ENCODE measurements at places on chromosomes 16 and 17.

DNA sequence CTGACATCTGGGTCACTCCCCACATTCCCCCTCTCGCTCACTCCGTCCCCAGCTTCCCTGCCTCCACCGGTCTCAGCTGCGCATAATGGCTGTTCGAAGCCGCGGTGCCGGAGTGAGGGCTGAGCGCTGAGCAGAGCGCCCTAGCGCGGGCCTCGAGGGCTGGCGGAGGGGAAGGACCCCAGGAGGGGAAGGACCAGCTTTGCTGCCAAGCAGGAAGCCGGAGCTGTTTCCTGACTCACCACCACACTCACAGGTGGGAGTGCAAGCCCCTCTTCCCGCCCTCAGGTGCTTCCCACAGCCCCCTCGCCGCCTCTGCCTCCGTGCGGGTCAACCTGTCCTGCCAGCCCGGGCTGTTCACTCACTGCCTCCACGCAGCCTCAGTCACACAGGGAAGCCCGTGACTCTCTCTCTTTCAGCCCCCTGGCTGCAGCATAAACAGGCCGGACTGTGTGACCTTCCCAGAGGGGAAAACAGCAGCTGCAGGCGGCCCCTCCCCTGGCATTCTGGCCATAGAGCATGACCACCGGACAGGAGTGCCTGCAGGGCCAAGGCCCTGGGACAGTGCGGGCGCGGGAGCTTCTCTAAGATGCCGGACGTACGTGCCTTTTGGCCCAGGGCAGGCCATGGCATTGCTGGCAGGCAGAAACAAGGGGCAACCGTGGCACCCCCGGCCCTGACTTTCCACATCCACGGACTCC lies 23.7 kb downstream of the SLC43A2 start:
- DNase-seq = no peak

DNA sequence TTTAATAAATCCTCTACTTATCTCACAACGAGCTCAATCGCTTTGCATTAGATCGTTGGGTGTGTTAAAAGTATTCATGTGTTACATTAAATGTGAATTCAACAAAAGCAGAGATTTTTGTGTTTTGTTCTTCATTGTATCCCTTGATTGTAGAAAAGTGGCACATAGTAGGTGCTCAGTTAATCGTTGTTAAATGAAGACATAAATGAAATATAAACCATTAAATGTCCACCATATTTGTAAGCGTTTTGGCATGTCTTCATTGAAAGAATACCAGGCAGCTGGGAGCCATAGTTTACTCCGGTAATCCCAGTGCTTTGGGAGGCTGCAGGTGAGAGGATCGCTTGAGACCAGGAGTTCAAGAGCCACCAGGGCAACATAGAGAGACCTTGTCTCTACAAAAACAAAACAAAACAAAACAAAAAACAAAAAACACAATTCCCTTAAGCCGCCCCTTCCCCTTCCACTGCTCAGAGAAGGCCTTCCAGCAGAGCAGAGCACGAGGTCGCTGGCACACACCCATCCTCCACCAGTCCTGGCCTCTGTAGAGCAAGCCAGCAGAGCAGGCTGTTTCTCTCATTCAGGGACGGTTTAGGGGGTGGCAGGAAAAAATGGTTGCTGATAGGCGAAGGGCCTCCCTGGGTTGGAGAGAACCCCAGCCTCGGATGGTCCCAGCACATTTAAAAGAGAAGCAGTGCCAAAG lies 673 bp upstream of the CHD9 start:
- peak; percentile 78 for DNase-seq

DNA sequence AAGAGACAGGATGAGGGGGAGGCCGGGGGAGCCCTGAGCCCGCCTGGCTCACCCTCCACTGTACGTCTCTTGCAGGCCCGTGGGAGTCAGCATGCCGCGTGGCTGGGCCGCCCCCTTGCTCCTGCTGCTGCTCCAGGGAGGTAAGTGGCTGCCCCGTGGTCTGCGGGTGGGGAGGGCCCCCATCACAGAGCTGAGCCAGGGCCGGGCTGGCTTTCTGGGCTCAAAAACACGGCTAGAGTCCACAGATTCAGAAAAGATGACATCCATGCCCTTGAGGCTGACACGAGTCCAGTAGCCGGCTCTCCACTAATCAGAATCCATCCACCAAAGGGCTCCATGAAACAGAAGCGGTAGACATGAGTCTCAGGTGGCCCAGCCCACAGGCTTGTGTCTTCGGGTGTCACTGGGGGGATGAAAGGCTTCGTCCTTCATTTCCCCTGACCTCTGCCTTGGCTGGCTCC lies 28.0 kb downstream of the IL21R start:
- DNase-seq = peak; percentile 16

DNA sequence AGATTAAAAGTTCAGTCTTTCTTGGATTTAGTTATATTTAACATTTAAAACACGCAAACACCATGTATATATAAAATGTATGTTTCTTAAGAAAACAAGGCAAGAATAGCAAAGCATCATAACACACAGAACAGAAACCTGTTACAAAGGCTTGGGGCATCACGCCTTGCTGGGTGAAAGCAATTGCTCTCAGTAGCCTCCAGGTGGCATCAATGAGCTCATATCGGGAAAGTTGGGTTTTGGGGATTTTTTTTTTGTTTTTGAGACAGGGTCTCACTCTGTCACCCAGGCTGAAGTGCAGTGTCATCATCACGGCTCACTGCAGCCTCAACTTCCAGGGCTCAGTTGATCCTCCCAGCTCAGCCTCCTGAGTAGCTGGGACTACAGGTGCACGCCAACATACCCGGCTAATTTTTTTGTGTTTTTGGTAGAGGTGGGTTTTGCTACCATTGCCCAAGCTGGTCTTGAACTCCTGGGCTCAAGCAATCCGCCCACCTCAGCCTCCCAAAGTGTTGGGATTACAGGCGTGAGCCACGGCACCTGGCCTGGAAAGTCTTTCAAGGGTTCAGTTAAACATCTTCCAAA lies 56.9 kb downstream of the CYB5D2 start:
- no peak for DNase-seq

DNA sequence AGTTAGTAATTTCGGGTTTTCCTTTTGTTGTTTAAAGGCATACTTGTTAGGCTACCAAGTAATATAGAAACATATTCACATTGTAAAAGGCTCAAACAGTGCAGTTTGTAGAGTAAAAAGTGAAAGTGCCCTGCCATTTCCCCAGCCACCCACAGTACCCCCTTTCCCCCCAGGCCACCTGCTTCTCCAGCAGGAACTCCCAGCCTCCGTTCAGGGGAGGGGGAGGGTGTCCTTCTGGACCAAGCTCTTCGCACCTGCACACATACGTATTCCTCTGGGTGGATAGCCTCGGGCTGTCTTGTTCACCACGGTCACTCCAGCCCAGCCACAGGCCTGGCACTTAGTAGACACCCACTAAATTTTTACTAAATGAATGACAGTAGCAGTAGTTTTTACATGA lies 144.5 kb downstream of the CLEC16A start:
- DNase-seq = no peak

GRCh38 chr16:70738083-70738977 lies 52.5 kb upstream of the MTSS2 start:
- peak; percentile 86 for DNase-seq

GRCh38 chr16:822174-822908 lies 21.8 kb upstream of the GNG13 start:
- DNase-seq = no peak

- DNase-seq = no peak
Observed at GRCh38 chr17:65334406-65334805, 197.2 kb downstream of the RGS9 start.

- no peak for DNase-seq
Observed at GRCh38 chr16:54437921-54438320, 151.3 kb upstream of the IRX3 start.

DNA sequence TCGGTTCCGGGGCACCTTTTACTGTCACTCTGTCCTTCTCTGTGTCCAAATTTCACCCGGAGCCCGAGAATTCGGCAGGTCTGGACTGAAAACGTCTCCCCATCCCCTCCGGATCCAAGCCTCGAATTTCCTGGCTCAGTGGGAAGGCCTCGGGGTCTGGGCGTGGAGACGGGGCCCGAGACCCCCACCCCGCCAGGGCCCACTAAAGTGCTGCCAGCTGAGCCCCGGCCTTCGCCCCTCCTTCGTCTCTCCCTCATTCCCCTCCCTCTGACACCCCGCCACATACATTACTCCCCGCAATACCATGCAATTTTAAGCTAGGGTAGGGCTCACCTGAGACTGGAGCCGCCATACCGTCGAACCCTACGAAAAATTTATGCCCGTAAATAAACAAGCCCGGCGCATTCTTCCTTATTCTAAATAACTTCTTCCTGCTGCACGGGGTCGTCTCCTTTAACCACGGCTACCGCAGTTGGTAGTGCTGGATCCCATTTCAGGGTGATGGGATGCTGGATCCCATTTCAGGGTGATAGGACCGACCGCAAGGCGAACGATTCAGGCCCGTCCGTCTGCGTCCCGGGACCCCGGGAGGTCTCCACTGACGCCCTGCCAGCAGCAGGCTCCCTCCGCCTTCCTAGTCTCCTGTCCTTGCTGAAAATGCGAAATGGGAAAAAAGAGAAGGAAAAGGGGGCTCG lies 4.4 kb upstream of the OR1F1 start:
- DNase-seq = no peak

DNA sequence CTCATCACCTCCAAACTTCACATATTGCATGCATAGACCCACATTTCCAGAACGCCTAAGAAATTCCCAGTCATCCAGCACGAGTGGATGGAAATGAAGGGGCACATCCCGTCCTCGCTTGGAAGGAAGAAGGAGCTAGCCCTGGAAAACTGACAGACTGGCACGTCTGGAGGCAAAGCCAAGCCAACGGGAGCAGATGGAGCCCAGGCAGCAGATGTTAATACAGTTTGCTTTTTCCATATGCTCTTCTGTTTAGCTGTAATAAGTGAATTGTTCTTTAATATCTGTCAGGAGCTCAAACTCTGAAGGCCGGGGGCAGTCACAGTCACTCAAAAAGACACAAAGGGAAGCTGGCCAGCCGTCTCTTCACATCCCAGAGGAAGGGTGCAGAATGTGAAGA lies 187.7 kb downstream of the XYLT1 start:
- peak; percentile 73 for DNase-seq

GRCh38 chr17:72359811-72360210 lies 239.0 kb downstream of the SOX9 start:
- DNase-seq = no peak

- no peak for DNase-seq
Observed at GRCh38 chr17:50899005-50899460, 32.9 kb upstream of the TOB1 start.

Data from femur (tissue), 1 donor.